Activated effector memory CD4-positive, alpha-beta T cell treated with anti-CD3 and anti-CD28 coated beads, Interleukin-2, amount 50 U/mL, for 16 hours (primary cell): ENCODE measurements at places on chromosomes 16 and 17.

GRCh38 chr16:87471278-87472141 lies 21.3 kb downstream of the ZCCHC14 start:
- DNase-seq = no peak

GRCh38 chr16:19655242-19655777 lies 62.7 kb downstream of the KNOP1 start:
- DNase-seq = no peak

DNA sequence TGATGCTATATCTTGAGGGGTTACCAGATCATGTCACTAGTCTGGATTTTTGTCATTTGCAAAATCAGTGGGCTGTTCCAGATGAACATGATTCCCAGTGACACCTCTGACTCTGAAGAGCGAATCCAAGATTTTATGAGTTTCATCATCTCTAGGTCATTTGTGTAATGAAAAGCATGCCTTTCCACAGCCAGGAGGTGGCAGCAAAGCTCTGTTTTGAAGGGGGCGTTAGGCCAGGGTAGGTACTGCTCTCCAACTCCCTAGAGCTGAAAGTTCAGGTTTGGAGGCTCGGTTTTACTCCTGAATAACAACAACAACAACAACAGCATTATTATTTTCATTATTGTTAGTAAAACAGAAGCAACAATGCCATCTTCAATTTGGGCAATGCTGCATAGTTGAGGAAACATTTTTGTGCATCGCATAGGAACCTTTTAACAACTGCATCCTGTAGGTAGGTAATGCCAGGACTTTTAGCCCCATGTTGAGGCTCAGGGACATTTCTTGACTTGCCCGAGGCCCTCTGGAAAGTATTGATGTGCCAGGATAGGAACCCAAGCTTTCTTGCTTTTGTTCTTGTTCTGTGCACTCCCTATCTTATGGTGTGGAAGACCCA lies 77.0 kb downstream of the MYH13 start:
- no peak for DNase-seq

DNA sequence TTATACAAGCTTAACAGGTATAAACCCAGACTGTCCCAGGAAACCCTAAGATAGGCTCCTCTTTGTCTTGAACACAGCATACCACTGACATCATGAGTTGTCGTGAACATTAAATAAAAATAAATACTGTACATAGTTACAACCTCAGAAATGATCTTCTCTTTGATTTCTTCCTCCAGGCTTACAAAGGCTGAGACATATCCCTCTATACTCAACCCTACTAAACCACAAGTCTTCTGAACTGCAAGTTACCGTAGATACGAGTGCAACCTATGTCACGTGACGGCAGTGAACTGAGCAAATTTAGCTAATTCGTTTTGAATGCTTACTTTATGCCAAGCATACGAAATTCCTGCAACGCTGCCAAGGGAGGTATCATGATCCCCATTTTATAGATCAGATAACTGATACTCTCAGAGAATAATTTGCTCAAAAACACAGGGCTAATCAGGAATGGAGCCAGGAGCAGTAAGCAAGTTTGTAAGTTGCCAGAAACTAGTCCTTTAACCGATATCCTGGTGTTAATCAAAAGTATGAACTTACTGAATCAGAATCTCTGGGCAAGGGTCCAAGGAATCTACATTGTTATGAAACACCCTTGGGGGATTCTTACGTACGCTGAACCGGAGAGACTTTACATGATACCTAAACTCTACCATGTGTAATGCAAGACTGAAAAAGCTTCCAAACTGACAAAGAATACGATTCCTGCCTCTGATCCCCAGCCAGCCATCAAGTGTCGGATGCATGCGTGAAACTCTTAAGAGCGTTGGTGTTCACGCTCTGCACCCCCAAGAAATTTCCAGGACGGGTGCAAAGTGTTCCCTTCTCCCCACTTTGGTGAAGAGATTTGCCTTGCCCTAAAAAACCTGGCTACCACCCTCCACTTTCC lies 106.2 kb downstream of the XYLT1 start:
- peak; percentile 77 for DNase-seq
